ENCODE measurements at places on chromosomes 5 and 9.

DNA sequence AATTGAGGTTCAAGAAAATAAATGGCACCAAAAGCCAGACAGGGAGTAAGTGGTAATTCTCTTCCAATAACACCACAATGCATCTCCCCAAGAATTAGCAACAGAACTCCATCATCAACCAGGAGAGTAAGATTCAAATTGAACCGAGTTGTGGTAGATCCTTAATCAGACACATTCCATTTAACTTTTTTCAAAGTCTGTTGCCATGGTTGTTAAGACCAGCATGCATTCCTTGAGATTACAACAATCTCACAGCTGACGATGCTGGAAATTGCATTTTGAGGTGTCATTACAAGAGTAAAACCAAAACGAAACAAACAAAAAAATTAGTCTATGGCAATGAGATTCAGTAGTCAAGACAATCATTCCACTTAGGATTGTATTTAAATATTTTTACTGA is 78.9 kb upstream of the ZNF462 start:
- DNase-seq: no peak

GRCh38 chr5:83720836-83721537 is at the start of gene HAPLN1:
TSS of gene HAPLN1 (minus strand) at chr5:83720855. CDS start at chr5:83673523, 47,332 bp downstream.
- DNase-seq: no peak

GRCh38 chr5:163460562-163461171 is at the start of gene HMMR:
TSS of gene HMMR (plus strand) at chr5:163460632. CDS start at chr5:163460693, 61 bp downstream.
- DNase-seq: peak; percentile 30

GRCh38 chr5:55680353-55680752 is 31.8 kb downstream of the SLC38A9 start:
- DNase-seq: no peak

DNA sequence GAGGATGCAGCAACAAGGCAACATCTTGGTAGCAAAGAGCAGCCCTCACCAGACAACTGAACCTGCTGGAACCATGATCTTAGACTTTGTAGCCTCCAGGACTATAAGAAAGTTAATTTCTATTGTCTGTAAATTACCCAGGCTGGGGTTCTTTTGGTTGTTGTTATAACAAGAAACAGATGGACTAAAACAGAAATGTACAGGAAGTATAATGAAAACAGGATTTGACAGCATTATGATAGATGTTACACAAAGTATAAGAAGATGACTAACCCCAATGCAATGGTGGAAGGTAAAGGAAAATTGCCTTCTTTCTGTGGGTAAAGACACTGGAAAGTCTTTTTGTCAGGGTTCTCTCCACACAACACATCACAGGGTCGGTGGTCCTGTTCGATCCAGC is 204.2 kb downstream of the SGCD start:
- no peak for DNase-seq

- no peak for DNase-seq
Observed at GRCh38 chr5:118988866-118989180, 476 bp upstream of the DTWD2 start.

DNA sequence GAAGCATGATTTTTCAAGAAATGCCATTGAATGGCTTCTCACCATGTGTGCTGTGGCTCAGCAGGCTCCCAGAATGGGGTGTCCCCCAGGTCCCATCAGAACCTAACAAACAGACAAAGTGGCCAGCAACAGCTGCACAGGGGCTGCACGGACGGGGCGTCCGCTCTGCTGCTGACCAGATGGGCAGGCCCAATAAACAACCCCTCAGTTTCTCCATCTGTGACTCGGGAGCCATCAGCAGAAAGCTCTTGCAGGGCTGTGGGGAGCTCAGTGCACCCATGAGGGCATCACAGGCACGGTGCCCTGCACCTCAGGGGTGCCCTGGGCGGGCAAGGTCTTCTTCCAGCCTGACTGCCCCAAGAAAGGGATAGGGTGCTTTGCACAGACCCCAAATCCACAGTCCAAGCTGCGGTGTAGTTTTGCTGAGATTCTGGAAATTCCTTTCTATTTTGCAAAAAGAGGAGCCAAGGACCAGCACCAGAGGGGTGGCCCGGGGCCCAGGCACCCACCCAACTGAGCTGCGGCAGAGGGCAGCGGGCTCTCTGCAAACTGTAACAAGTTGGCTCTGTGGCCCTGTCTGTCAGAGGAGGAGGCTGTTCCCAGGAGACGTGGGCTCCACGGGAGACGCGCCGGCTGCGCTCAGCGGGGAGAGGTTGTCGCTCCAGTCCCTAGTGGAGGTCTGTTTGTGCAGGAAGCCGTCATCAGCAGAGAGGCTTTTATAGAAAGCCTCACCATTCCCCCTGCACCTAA is 138.7 kb upstream of the PPP1R26 start:
- no peak for DNase-seq

DNA sequence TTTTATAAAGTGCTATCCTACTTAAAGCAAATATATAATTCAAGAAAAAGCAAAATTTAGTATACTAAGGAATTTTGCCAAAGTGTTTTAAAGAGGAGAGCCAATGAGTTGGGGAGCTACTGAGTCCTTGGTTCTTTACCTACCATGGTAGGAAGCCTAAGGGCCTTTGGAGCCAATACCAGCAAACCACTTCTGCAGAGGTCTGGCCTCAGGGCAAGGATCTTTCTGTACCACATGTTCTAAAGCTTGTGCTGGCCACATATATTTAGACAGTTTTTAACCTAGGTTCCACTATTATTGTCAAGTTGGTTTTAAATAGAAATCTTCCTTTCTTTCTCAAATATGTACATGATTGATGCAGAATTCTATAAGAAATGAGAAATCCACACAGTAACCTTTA is 172.3 kb upstream of the NREP start:
- no peak for DNase-seq

DNA sequence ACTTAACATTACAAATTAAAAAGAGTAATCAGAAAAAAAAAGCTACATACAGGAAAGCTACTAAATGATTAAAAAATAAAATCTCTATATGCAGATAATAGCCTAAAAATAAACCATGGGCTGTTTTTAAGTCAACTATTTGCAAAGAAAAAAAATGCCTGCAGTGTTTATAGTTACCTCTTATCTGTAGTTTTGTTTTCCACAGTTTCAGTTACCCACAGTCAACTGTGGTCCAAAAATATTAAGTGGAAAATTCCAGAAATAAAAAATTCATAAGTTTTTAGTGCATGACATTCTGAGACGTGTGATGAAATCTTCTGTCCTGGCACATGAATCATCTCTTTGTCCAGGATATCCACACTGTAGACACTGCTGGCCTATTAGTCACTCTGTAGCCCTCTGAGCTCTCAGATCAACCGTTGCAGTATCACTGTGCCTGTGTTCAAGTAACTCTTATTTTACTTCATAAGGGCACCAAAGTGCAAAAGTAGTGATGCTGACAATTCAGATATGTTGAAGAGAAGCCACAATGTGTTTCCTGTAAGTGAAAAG is 59.2 kb downstream of the PRELID2 start:
- no peak for DNase-seq

- DNase-seq: no peak
Observed at GRCh38 chr5:42807722-42808447, 3.8 kb downstream of the SELENOP start.

GRCh38 chr9:89935801-89936200 is 331.0 kb downstream of the GADD45G start:
- no peak for DNase-seq

DNA sequence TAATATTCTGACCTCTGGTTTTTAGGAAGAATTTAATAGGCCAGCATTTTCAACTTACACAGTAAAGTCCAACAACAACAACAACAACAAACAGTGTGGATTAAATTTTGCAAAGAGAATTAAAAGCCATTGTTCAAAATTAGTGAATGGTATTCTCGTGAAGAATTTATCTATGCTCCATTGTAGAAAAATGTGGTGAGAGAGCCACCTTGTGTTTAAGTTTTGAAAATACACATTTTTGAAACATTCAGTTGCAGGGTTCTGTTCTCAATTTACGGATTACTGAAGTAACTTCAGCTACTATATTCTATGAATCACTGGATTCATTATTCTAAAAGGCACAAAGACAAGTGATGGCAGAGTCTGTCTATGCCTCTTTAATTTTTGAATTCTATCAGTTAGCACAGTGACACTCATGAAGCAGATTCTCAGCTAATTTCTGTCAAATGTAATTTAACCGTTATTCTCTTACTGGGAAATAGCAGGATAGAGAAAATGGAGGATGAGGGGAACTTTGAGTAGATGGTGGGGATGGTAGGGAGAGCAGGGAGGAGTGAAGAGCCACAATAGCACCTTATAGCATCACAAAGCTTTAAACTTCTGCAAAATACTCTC is 11.0 kb downstream of the CCDC152 start:
- DNase-seq: no peak

DNA sequence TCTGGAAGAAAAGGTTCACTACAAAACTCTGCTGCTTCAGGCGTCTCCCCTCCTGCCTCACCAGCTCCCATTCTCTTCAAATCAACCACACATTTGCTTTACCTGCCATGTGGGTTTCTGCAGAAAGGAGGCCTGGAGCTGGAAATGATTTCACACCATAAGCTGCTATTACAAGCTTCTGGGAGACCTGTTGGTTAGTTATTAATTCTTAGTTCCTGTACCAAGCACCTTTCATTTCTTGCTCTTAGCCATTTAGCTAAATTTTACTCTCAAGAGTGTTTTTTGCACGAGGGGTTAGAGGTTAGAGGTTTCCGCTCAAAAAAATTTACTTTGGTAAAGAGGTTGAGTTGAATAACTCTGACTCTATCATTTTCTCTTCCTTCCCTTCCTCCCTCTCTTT is 70.3 kb downstream of the MAP1B start:
- DNase-seq: no peak

DNA sequence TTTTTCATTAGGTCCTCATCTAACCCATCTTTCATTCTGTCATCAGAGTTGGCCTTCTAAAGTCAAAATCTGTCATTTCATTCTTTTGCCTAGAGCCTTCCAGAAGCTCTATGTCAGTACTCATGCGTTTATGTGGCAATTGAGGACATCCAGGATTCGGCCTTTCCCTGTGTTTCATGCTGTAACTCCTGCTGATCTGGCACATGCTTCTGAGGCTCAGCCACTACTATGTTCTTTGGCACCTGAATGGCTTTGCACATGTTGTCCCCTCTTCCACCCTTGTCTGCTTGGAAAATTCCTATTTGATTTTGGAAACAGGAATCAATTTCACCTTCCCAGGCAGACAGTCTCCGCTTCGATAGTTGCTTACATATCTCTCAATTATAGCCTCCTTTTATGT is 84.9 kb downstream of the GDNF start:
- no peak for DNase-seq

DNA sequence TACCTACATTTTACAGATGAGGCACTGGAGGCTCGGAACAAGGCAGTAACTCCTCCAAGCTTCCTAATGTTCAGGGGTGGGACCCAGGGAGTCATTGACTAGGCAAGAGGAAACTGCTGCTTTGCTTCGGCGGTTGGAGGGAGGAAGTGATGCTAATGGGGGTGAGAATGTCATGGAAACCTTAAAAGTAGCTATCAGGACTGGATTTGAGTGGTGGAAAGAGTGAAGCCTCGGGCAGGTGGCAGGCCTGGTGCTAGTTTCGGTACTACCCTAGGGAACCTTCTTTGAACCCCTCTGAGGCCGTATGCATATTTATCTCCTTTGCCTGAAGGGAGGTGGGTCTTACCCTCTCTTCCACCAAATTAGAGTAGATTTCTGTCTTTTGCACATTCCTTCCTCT is 1.6 kb downstream of the BSPRY start:
- DNase-seq: no peak

DNA sequence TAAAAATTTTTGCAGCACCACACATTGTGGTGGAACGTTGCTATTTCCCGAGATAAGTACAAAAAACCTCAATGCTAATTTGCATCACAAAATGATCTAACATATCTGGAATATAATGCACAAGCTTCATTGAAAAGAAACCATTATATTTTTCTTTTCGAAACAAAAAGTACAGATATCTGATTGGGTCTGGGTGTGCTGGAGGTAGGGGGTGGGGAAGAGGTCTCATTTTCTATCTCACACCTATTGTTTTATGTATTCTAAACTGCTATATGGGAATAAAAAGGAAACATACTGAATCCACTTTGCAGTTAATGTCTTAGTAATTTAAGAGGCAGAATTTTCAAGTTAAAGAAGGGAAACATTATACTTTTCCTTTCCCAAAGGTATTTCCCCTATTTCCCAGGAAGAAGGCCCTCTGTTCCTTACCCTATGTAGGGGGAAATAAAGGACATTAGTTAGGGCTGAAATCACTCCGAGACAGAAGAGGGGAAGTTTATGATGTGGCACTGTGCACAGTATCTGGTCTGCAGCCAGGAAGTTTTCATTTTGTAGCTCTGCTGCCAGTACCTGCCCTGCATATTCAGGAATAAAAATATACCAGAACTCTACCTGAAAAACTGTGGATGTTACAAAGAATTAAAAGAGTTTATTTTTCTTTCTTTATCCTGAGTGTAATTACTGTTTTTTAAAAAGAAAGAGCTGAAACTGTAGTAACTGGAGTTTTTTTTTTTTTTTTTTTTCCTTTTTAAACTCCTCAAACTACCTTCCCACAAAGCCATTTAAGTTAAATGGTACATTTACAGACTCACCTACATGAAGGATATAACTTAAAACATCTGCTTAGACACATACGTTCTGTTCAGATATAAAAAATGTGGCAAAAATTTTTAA is 7.4 kb downstream of the MEF2C start:
- peak; percentile 30 for DNase-seq

DNA sequence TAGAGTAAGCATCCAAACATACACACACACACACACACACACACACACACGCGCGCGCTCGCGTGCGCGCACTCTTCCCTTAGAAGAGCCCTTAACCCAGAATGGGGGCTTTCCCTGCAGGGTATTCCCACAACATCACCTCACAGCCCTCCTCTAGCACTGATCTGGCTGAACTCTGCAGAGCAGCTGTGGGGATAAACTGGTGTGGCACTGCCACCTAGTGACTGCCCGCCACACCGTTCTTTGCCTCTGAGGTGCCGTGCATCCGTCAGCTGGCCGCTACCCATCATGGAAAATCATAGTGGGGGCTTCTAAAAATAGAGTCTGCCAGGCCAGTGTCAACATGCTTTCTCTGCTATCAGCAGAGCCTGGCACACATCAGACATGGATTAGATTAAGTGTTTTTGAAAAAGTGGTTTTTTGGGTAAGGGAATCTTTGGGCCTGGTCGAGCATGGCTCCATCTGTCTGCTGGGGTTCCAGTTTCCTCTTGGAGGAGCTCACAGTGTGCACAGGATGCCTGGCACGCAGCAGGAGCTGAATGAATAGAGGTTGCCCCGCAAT is 88.1 kb downstream of the KCNN2 start:
- DNase-seq: peak; percentile 58

GRCh38 chr5:133652951-133653759 is 40.8 kb upstream of the FSTL4 start:
- DNase-seq: no peak

- peak; percentile 37 for DNase-seq
Observed at GRCh38 chr5:149002053-149002452, 60.8 kb downstream of the SH3TC2 start.

Measured in thyroid gland (tissue), 4 donors.